ENCODE measurements at places on chromosomes 11 and 22. TPM values are rescaled to one million over a fixed set of nuclear protein-coding genes. Genes with fewer than 3 reads are reported as not detected.

The CELF1 gene
- 129 TPM for total RNA-seq

The SLC35E4 gene
- 5.4 TPM for total RNA-seq

The GGTLC2 gene
- not detected for total RNA-seq

The RAB38 gene
- not detected for total RNA-seq

The PYGM gene
- total RNA-seq, result 2.2 TPM

The KCNQ1 gene
- 12.7 TPM for total RNA-seq

The WT1 gene
- 0.82 TPM for total RNA-seq

The ADORA2A gene
- total RNA-seq, result 0.88 TPM

The NLRP10 gene
- not detected for total RNA-seq

The SCN4B gene
- 5.7 TPM for total RNA-seq

The MYO7A gene
- 23.5 TPM for total RNA-seq

The SLC37A2 gene
- total RNA-seq, result 28.0 TPM

The NAA40 gene
- 11.2 TPM for total RNA-seq

The OR5L2 gene
- total RNA-seq, result not detected

The SLC7A4 gene
- 3.3 TPM for total RNA-seq

The OSBP2 gene
- total RNA-seq, result 0.57 TPM

The MEI1 gene
- total RNA-seq, result 13.6 TPM

The BIRC3 gene
- 5.2 TPM for total RNA-seq

The YPEL4 gene
- 0.94 TPM for total RNA-seq

The PKDREJ gene
- not detected for total RNA-seq

The PIH1D2 gene
- total RNA-seq, result 1.3 TPM

The ACRV1 gene
- not detected for total RNA-seq

The TMEM86A gene
- total RNA-seq, result 16.1 TPM

The TMEM184B gene
- 44.3 TPM for total RNA-seq

The BTBD18 gene
- not detected for total RNA-seq

The HMGXB4 gene
- 17.7 TPM for total RNA-seq

The FOLR2 gene
- total RNA-seq, result 140 TPM

The B3GAT1 gene
- total RNA-seq, result 0.33 TPM

The ART5 gene
- not detected for total RNA-seq

The OR52E8 gene
- total RNA-seq, result not detected

The GSTT2B gene
- 1.7 TPM for total RNA-seq

The CNTF gene
- total RNA-seq, result 1.6 TPM

The PDE3B gene
- 367 TPM for total RNA-seq

The CATSPERZ gene
- total RNA-seq, result not detected

The BSX gene
- total RNA-seq, result not detected

The PAMR1 gene
- 9.2 TPM for total RNA-seq

The GRM5 gene
- 0.44 TPM for total RNA-seq

The CASP12 gene
- 0.94 TPM for total RNA-seq

The OR51I1 gene
- total RNA-seq, result 2.9 TPM

The RBMXL2 gene
- total RNA-seq, result not detected

Measured in subcutaneous adipose tissue (tissue), 4 donors.